ENCODE measurements at places on chromosomes 1 and 21. TPM values are rescaled to one million over a fixed set of nuclear protein-coding genes. Genes with fewer than 3 reads are reported as not detected.

Gene LCK
- not detected for total RNA-seq

Gene ALG14
- 4.1 TPM for total RNA-seq

Gene FAM76A
- total RNA-seq = 18.2 TPM

Gene PTPN7
- total RNA-seq = 0.16 TPM

All from occipital lobe (tissue), 3 donors.